ENCODE measurements at places on chromosomes 7 and 10.

DNA sequence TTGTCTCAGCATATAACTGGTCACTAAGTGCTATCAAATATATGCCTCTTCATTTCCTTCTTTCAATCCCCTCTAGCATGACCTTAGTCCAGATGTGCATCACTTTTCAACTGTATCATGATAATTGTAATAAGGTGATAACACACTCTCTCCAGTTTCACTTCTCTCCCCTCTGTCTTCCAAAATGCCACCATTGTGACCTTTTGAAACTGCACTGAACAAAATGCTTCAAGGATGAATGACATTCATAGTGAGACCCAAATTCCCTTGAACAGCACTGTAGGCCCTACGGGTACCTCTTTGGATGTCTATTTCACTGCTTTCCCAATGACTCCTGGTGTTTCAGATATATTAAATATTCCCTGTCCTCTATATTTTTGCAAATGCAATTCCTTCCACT is 224.8 kb downstream of the DNAJB9 start:
- no peak for DNase-seq

- no peak for DNase-seq
Observed at GRCh38 chr10:75851580-75852345, 420.3 kb downstream of the LRMDA start.

- DNase-seq: no peak
Observed at GRCh38 chr7:144830024-144830785, 5.6 kb downstream of the TPK1 start.

DNA sequence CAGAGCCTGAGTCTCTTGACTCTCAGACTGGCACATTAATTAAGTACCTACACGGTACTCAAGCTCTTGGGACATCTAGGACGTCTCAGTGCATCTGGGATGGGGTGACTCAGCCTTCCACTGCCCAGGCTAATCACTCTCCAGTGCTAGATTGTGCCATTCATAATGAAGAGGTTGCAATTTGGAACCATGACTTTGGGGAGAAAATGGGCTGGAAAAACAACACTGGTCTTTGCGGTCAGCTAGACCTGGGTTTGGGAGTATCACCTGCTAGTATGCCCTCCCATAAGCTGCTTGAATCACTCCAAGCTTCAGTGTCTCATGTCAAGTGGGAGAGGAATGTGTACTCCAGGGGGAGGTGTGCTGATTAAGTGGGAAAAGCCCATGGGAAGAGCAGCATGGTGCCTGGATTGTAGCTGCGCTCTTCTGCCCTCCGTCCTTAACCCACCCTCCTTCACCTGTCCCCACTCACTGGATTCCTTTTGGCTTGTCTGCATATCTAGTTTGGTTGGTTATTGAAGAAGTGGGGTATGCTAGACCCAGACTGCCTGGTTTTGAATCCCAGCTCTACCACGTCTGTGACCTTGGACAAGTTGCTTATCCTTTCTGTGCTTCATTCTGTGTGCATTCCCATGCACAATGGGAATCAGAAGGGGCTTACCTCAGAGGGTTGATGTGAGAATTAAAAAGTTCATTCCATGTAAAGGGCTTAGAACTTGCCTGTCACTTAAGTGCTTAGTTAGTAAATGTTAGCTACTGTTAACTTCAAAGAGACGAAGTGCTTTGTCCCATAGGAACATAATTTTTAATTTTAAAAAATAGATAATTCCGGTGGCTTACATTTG is 3.8 kb downstream of the NFE2L3 start:
- DNase-seq: no peak

DNA sequence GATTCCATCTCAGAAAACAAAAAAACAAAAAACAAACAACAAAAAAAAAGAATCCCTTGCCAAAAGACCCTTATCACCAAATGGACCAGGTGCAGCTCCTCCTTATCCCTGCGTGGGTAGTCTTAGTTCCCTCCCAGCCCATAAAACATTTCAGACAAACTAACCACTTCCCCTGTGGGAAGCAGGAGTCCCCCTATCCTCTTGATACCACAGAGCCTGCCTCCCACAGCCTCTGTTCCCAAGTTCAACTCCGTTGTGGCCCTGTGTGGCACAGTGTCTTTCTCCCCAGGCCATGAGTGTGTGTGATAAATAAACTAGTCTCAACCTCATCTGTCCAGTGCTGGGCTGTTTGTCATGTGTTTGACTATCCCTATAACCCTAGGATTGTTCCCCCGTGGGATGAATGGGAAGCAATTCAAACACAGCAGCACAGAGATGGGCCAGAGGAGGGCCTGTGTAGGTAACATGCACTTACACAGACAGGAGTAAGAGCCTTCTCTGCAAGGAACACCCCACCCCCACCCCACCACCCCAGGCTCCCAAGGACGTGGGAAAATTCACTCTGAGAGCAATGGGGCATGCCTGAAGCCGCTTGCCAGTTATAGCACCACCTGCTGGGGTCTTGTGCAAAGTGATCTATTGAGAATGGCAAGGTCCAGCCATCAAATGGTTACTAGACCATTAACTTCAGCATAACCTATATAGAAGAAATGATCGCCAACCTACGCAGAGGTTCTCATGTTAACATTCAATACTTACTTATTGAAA is 147.1 kb upstream of the GHITM start:
- no peak for DNase-seq

DNA sequence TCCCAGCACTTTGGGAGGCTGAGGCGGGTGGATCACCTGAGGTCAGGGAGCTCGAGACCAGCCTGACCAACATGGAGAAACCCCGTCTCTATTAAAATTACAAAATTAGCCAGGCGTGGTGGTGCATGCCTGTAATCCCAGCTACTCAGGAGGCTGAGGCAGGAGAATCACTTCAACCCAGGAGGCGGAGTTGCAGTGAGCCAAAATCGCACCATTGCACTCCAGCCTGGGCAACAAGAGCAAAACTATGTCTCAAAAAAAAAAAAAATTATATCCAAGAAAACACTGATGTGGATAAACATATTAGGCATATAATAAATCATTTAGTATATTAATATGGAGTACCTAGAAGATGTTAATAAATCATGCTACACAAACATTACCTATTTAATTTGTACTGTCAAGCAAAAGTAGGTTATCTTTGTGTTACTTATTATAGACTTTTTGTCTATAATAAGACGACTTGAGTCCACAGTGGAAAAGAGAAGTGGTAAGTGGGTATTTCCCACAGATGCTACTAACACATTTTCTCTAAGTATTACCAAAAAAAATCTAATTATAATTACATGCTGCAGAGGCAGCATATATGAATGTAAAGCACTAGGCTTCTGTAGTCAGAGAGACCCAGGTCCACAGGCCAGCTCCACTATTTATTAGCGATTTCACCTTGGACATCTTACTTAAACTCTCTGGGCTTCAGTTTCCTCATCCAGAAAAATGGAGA is 34.5 kb downstream of the DNMBP start:
- DNase-seq: no peak

GRCh38 chr7:99860281-99861127 is 16.3 kb downstream of the OR2AE1 start:
- no peak for DNase-seq

DNA sequence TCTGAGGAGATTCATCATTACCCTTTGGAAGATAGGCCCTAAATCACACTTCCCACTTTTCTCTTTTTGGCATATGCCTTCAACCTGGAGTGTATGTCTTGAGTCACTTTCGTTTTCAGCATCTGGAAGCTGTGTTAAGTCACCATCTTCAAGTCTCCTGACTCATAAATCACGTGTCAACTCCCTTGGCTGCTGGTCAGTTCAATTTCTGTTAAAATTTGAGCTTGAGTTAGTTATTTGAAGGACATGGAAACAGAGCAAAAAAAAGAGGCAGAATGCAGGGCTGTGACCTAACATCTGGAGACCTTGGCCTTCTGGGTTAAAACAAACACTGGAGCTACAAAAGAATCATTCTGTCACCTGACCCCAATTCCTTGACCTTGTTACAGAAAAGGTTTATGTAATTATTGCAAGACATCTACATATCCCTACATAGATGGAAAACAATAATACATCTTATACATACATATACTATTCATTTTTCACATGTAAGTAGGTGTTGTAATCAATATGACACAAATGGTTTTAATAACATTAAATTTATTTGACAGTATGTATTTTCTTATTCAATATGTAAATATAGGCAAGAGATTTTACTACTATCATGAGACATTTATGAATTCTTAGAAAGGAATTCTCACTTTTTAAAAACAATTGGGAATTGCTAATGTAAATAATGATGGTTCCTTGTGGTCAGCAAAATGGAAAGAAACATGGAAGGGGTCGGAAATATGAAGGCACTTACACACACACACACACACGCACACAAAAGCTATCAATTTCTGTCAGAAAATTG is 169.7 kb upstream of the PHYHIPL start:
- DNase-seq: no peak

DNA sequence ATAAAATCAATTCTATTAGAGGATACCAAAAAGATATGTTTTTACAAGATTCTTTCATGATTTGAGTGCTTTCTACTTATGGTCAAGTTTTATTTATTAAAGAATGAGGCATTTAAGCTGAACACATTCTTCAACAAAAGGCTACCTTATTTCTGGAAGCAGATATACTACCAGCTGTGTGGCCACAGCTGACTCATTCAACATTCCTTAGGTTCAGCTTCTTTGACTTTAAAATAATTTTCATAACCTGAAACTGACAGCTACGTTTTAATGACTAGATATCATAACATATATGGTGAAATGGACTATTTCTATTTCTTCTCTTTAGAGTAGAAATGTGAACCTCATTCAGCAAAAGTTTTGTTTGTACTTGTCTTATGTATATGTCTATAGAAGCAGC is 414.2 kb upstream of the SEMA3C start:
- no peak for DNase-seq

DNA sequence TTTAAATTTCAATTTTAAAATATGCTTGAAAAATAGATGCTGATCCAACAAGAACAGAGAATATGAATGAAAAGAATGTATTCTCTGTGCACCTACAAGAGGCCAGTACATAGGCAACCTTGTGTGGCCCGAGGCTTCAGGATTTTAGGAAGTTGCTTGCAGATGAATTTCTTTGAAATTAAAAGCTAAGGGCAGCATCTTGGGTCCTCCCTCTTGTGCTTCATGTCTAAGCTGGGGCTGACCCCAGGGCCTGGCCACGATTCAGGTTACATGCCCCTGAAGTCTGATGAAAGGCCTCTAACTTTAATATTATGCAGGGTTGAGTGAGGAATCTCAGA is 138.9 kb downstream of the BMPER start:
- DNase-seq: no peak

All from stimulated activated CD4-positive, alpha-beta T cell treated with anti-CD3 and anti-CD28 coated beads, Interleukin-1b, Interleukin-23, amount 100 ng/mL, for 4 hours (primary cell).